Stimulated activated CD8-positive, alpha-beta memory T cell treated with anti-CD3 and anti-CD28 coated beads, Interleukin-7, amount 100 ng/mL, for 24 hours (primary cell): ENCODE measurements at places on chromosomes 4 and X.
A peak's percentile ranks its signal among the peaks of the same experiment; 100 is the strongest.

DNA sequence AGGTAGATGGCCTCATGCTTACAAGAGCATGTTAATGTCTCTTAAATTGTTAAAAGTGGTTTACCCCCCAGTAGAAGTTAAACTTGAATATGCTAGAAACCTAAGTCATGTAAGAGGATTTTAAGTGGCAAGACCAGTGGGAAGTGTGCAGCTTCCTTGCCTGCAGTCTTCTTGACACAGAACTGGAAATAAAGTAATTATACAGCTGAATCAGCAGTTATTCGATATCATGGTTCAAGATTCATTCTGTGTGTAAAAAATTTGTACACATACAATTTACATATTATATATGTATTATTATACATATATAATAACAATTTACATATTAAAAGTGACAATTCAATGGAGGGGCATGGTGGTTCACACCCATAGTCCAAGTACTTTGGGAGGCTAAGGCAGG, 24.1 kb downstream of the UGT2B4 start:
- no peak for DNase-seq

DNA sequence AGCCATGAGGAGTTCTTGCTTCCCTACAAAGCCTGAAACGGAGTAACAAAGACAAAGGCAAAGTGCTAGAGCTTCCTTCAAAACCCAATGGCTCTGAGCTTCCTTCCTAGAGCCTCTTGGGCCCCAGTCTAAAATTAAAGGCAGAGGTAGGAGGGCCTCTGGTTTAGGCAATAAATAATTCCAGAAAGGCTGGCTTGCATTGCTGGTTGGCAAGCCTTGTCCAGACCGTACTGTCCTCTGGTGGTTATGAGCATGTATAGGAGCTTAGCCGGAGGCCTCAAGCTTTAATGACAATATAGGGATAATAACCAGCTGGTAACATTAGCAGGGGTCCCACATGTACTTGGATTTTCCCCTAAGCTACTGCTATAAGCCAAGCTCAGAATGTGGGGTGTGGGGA, 237.3 kb downstream of the AR start:
- DNase-seq = no peak

DNA sequence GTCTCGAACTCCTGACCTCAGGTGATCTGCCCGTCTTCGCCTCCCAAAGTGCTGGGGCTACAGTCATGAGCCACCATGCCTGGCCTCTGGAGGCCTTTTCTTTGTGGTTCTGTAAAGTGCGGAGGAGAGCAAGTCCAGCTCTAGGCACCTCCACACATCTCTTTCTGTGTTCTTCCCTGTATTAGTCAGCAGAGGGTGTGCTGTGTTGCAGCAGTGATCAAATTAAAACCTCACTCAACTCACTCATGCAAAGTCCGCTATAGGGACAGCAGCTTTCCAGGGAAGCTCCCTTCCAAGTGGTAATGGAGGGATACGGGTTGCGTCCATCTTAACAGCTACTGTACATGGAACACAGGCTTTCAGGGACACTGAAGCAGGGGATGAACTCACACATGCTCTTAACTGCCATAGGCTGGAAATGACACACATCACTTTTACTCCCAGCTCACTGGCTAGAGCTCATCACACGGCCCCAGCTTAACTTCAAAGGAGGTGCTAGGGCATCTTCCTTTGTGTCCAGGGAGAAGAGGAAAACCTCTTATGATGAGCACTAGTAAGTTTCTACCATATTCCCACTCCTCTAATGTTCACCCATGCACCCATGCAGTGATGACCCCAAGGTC, 36.0 kb upstream of the CCNG2 start:
- DNase-seq = no peak

- DNase-seq = no peak
Observed at GRCh38 chr4:4868040-4868757, 8.7 kb downstream of the MSX1 start.

- DNase-seq = peak; percentile 16
Observed at GRCh38 chrX:68732906-68733493, 85.5 kb downstream of the STARD8 start.

DNA sequence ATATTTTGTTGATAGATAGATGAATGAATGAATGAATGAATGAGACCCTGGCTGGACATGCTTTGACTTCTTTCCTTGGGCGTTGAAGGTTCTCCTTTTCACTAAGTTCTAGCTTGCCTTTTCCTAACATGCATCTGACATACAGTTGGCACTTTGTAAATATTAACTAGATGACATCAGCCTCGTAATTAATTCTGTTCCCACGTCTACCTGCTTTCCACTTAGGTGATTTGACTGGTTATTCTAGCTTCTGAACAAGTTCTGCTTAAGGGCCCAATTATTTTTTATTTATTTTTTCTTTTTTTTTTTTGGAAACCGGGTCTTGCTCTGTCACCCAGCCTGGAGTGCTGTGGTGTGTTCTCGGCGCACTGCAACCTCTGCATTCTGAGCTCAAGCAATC, 13.9 kb upstream of the RASL11B start:
- no peak for DNase-seq

- DNase-seq = no peak
Observed at GRCh38 chr4:1234309-1234695, 14.6 kb downstream of the CTBP1 start.

DNA sequence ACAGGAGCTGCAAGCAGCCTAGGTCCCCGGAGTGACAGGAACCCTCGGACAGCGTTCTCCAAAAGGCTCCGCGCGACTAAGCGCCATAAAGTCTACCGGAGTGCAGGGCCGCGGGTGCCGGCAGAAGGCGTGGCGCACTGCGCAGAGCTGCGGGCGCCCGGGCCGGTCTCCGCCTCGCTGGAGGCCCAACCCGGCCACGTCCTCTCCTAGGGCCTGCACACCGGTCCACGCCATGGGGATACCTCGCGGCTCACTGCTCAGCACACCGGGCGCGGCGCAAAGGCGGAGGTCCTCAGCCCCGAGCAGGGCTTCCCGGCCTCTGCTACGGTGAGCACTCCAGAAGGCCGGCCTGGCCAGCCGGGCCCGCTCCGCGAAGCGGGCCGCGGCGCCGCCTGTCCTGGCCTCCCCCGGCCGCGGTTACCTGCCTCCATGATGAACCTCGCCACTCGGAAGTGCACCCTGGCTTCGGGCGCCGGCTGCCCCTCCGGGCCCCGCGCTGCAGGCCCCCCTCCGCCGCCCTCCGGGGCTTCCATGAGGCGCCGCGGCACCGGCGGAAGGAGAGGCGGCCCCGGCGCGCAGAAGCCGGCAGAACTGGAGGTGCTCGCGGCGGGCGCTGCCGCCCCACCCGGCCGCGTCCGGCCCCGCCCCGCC, at the start of gene CCNQ:
Gene CCNQ, minus strand, starts transcription at position 599 of the 651 bp plus-strand sequence. Its CDS starts 66 bp downstream, at position 533.
- no peak for DNase-seq

GRCh38 chrX:148555101-148555500, 54.7 kb downstream of the AFF2 start:
- no peak for DNase-seq

- no peak for DNase-seq
Observed at GRCh38 chr4:185752872-185753271, 59.1 kb downstream of the SORBS2 start.

GRCh38 chr4:107068116-107068515, 32.0 kb upstream of the DKK2 start:
- DNase-seq = no peak

- DNase-seq = no peak
Observed at GRCh38 chrX:33014086-33014485, 197.3 kb downstream of the DMD start.

- DNase-seq = no peak
Observed at GRCh38 chrX:123629502-123629901, 103.3 kb downstream of the THOC2 start.

- no peak for DNase-seq
Observed at GRCh38 chr4:21826071-21826470, 122.5 kb downstream of the KCNIP4 start.
